Cerebellum (tissue), 4 donors: ENCODE measurements at places on chromosomes 12 and 14. TPM values are rescaled to one million over a fixed set of nuclear protein-coding genes. Genes with fewer than 3 reads are reported as not detected.

DNA sequence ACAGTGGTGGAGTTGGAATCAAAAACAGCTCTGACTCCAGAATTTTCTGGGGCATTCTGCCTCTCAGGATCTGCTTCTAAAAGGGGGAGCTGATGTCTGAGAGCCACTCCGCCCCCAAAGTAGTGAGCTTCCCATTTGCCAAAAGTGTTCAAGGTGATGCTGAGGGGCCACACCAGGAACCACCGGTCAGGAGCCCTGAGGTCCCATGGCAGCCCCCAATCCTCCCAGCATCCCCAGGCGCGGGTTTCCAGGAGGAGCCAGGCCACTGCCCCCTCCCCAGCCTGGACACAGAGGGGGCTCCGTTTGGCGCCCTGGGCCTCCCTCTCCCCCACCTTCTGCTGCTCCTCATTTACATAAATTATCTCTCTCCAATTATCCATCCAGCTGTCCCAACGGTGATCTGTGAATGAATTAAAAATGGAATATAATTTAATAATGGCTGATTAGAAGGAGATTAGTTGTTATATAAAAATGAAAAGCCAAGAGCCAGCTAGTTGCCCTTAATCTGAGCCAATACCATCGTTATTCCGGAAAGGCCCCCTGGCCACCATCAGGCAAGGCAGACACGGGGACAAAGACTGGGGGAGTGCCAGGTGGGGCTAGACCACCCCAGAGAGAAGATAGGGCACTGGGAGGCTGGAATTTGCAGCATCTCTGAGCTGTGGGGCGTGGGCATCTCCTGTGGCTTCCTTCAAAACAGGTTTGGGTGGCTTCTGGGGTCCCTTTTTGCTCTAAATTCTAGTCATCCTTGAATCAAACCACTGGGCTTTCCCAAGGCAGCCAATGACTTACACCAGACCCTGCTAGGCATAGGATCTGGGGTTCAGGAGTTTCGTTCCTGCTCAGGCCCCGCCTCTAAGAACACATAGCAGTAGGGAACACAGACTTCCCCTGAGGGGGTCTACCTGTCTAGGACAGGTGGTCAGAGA lies 19.7 kb upstream of the VSX2 start:
- DNase-seq, result no peak

The LHX5 gene
- 10.2 TPM for total RNA-seq

DNA sequence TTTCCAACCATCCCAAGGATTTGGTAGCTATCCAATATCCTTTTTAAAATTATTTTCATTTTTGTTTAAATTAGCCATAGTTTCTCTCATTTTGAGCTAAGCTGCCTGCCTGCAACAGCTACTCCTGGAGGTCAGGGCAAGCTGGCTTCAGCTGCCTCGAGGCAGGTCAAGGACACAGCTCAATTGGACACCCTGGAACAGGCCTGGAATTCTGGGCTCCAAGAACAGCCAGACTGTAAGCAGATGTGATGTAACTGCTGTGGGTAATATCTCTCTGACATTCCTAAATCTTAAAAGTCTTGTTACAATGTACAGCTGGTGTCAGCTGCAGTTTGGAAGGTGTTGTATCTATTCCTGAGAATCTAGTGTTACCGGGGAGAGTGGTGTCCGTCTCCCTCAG lies 119.8 kb downstream of the KCNK10 start:
- no peak for DNase-seq

GRCh38 chr14:36556811-36557433 lies 25.5 kb downstream of the NKX2-8 start:
- DNase-seq, result peak; percentile 46

- no peak for DNase-seq
These were observed 214.7 kb upstream of the C14orf180 start for GRCh38 chr14:104364830-104365229.

GRCh38 chr12:116381744-116382685 lies 104.5 kb upstream of the MED13L start:
- no peak for DNase-seq

GRCh38 chr14:56195704-56196103 lies 77.5 kb downstream of the PELI2 start:
- DNase-seq, result no peak

DNA sequence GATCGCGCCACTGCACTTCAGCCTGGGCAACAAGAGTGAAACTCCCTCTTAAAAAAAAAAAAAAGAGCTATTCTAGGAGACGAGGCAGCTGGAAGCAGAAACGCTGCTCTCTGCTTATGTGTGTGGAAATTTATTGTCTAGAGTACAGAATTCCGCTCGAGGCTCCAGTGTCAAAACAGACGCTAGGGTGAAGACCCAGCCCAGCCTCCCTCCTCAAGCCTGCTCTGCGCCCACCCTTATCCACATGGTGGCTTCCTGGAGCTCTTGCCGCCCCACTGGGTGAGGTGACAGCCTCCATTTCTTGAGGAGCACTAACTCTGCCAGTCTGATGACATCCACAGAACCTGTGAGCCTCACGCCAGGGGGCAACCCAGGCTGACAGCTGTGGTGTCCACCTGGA lies 49.5 kb upstream of the DLK1 start:
- DNase-seq, result no peak

- DNase-seq, result peak; percentile 64
These were observed 76.8 kb downstream of the WSCD2 start for GRCh38 chr12:108205864-108206263.

The CISTR gene
- total RNA-seq, result not detected

The AMN gene
- total RNA-seq, result 0.73 TPM

The CIROP gene
- not detected for total RNA-seq

DNA sequence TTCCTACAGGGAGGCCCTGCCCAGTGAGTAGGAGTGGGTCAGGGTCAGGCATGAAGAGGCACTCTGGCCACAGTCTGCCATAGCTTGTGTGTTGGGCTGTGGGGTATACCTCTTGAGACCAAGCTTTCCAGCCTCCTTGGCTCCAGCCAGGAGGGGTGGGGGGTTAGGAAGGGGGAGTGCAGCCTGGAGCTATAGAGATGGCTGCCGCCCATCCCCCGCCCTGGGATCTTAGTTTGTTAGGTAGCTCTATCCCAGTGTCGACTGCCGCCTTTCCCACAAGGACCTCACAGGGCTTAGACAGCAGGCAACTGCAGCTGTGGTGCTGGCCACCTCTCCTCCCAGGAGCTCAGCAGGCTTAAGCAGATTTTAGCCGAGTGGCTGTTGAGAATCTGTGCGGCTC lies 216.4 kb downstream of the PLCZ1 start:
- no peak for DNase-seq

DNA sequence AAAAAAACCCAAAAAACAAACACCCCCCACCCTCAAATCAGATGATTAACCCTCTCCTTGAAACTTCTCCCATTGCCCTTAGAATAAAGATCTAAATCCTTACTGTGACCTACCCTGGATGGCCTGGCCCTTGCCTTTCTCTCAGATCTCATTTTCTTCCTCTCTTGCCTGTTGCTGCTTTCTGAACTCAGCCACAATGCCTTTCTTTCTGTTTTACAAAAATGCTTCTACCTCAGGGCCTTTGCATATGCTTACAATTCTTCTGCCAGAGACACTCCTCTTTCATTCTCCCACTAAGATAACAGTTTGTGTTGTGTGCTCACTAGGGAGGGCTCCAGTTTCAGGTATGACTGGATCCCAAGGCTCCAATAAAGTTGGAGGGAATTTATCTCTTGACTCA lies 108.3 kb downstream of the PTPN11 start:
- DNase-seq, result no peak

The SSPN gene
- 7.3 TPM for total RNA-seq

GRCh38 chr12:3113671-3114325 lies 36.6 kb downstream of the TSPAN9 start:
- DNase-seq, result no peak
